ENCODE measurements at places on chromosomes 4 and X.

DNA sequence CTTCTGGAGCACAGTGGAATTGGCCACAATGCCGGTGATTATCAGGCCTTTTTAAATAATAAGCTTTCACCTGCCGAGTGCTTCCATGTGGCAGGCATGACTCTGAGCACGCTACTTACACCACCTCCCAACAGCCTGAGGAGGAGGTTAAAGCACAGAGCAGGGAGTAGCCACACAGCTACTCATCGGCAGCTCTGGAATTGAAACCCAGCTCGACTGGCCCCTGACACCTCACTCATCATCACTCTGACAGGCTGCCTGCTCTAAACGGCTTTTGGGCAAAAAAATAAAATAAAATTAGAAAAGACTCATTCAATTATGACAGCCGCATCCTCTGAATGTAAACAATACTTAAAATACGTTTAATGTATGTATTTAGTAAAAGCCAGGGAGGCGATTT, 326.4 kb upstream of the NOCT start:
- no peak for DNase-seq

DNA sequence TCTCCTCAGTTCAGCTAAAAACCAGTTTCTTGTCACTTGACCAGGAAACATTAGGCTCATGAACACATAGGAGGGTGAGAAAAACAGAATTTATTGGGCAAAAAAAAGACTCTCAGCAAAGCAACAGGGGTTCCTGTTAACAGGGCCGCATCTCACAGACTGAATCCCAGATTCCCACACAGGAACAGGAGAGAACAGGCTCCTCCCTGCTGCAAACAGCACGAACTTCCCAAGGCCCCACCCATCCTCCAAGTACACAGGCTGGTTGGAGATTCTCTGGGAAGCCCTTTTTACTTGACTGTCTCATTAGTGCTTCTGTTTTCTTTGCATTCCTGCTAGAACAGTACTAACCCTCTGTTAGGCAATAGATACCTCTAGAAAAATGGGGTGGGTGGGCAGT, 52.4 kb upstream of the IL21 start:
- no peak for DNase-seq

- DNase-seq, result no peak
Observed at GRCh38 chrX:9355739-9356138, 109.1 kb upstream of the TBL1X start.

- no peak for DNase-seq
Observed at GRCh38 chr4:57401586-57401985, 291.4 kb upstream of the IGFBP7 start.

DNA sequence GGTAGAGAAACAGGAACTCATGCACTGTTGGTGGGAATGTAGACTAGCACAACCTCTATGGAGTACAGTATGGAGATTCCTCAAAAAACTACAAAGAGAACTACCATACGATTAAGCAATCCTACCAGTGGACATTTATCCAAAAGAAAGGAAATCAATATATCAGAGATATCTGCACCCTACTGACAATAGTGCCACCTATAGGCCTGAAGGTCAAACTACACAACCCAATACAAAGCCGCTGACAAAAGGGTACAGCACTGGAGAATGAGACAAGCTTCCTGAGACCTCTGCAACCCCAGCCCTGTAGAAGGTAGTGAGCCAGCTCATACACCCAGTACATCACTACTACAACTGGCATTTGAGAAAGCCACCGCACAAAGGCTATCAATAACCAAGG, 67.1 kb downstream of the CBR4 start:
- no peak for DNase-seq

DNA sequence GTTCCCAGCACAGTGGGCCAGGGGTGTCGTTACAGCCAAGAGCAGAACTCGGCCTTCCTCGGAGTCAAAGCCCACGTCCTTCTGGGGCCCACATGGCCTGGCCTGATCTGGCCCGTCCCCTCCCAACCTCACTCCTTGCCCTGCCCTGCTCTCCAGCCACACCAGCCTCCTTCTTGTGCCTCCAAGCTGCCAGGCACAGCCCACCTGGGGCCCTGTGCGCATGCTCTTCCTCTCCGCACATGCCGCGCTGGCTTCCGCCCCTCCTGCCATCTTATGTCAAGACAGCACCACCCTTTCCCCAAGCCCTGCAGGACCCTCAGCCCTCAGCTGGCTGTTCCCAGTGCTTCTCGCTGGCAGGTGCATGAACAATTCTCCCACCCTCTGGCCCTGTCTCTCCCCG, 6.8 kb downstream of the HAUS7 start:
- DNase-seq, result no peak
